ENCODE measurements at places on chromosomes 7 and 10. TPM values are rescaled to one million over a fixed set of nuclear protein-coding genes. Genes with fewer than 3 reads are reported as not detected.

The CLCN1 gene
- not detected for total RNA-seq

The LRIT1 gene
- not detected for total RNA-seq

The PON1 gene
- not detected for total RNA-seq

The WEE2 gene
- not detected for total RNA-seq

The OPN4 gene
- total RNA-seq: not detected

The EEPD1 gene
- 0.61 TPM for total RNA-seq

The C10orf62 gene
- not detected for total RNA-seq

The ADAM22 gene
- total RNA-seq: 1.7 TPM

The NRP1 gene
- 5.0 TPM for total RNA-seq

The LIPN gene
- total RNA-seq: not detected

The MMRN2 gene
- not detected for total RNA-seq

DNA sequence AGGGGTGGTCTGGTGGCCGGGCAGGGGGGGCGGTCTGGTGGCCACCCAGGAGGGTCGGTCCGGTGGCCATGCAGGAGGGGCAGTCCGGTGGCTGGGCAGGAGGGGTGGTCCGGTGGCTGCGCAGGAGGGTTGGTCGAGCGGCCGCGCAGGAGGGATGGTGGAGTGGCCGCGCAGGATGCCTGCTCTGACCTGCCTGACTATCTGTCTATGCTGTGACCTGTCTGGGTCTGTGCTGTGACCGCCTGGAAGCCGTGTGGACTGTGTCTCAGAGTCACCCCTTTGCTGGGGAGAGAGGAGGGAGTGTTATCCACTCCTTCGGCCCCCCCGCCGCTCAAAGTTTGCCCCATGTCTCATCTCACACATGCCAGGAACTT is 113.2 kb downstream of the ACTR3B start:
- DNase-seq: no peak

DNA sequence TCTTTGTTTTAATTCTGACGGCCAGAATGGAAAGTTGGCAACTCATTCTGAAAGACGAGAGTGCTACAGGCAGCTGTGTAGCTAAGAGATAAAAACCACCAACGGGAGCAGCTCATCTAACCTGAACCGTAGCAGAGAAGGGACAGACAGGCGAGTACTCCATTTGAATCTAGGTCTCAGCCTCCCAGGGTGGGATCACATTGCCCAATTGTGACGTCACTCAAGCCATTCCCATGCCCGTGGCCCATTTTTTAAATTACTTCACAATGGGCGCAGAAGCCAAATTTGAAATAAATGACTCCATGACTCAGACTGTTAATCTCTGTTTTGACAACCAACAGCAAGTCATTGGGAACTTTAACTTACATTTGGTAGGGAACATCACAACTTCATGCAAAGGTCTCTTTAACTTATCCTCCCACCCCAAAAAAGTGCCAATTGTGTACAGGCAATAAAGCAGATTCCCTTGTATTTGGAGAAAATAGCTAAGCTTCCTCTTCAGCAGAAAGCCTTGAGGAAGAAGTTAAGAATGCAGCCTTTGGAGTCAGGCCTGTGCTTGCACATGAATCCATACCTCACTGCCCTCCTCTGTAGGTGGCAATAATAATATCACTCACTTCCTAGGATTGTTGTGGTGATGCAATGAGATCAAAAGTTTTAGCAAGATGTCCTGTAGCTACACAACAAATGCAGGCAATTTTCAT is 93.2 kb upstream of the KIF5B start:
- DNase-seq: peak; percentile 80

- no peak for DNase-seq
These were observed 10.6 kb downstream of the VOPP1 start for GRCh38 chr7:55561690-55562089.

DNA sequence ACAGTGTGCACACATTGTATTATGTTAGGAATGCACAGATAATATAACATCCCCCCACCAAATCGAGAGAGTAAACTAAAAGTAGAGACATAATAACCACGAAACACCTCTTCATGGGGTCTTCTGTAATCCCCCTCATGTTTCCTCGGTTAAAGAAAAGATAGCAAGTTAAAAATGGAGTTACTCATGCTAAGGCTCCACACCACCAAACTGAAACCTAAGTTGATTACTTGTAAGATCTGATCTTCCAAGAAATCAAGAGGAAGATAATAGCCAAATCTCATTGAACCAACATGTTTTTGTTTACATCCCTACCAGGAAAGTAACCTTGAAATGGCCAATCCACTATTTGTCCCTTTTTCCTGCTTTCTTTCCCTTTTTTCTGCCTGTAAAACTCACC is 11.7 kb upstream of the ETV1 start:
- no peak for DNase-seq

GRCh38 chr10:130762491-130762890 is 549.0 kb downstream of the TCERG1L start:
- no peak for DNase-seq

- no peak for DNase-seq
These were observed 5.4 kb downstream of the WDR86 start for GRCh38 chr7:151404216-151405011.

- DNase-seq: no peak
These were observed 199.0 kb downstream of the DOCK4 start for GRCh38 chr7:112007185-112007584.

DNA sequence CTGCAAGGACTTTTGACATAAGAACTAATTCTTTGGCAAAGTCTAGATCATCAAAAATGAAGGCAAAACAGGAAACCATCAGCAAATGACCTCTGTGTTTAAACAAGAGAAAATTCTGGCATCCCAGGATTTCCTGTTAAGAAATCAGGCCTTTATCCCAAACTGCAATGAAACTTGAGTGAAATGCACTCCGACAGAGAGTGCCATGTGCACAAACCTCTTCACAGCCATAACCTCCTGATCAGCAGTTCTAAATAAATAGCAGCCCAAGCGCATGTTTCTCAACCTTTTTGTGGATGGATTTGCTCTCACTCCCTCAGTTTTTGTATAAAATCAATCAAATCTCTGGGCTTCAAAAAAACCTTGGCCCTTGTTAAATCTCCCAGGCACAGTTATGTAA is 107.7 kb upstream of the EEPD1 start:
- DNase-seq: no peak

GRCh38 chr7:117401293-117402002 is 25.8 kb downstream of the ASZ1 start:
- DNase-seq: no peak

- no peak for DNase-seq
These were observed 723.6 kb downstream of the INHBA start for GRCh38 chr7:40979296-40979695.

DNA sequence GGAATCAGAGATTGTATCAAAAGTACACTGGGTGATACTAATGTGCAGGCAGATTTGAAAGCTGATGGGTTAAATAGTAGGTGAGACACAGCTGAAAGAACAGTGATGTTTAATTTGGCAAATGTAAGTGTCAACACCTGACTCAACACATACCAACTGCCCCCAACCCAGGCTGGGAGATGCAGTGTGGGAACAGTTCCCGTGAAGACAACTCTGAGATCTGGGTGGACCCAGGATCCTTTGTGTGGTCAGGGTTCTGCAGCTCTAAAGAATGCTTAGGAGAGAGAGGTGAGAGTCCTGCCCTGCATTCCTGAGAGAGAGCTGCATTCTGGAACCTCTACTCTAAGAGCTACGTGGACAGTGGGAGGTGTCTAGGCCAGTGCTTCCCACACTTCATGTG is 479.7 kb downstream of the RPS24 start:
- DNase-seq: peak; percentile 24

DNA sequence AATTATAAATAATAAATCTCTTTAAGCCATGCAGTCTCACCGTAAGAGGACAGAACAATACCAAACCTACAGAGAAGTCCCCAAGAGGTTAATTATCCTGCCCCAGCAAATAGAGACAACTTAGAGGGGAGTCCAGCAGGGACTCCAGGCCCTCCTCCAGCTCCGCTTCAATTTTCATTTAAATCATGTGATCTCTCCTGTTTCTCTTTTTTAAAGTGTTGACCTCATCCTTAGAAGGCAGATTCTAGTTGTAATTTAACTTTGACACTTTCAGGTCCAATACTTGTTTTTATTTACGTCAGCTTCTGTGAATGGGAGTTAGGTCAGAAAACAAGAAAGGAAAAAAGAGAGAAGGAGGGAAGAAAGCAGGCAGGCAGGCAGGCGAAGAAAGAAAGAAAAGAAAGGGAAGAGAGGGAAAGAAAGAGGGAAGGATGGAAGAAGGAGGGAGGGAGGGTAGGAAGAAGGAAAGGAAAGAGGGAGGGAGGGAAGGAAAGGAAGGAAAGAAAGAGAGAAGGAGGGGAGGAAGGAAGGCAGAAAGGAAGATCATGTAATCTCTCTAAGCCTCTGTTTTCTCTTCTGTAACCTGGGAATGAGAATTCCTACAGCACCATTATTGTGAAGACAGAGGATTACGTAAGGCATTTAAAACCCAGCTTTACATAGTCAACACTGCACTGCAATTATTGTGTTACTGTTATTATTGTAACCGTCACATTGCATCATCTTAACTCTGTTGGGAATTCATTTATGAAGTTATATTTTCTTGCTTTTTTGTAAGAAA is 227.7 kb downstream of the SKIDA1 start:
- DNase-seq: no peak

DNA sequence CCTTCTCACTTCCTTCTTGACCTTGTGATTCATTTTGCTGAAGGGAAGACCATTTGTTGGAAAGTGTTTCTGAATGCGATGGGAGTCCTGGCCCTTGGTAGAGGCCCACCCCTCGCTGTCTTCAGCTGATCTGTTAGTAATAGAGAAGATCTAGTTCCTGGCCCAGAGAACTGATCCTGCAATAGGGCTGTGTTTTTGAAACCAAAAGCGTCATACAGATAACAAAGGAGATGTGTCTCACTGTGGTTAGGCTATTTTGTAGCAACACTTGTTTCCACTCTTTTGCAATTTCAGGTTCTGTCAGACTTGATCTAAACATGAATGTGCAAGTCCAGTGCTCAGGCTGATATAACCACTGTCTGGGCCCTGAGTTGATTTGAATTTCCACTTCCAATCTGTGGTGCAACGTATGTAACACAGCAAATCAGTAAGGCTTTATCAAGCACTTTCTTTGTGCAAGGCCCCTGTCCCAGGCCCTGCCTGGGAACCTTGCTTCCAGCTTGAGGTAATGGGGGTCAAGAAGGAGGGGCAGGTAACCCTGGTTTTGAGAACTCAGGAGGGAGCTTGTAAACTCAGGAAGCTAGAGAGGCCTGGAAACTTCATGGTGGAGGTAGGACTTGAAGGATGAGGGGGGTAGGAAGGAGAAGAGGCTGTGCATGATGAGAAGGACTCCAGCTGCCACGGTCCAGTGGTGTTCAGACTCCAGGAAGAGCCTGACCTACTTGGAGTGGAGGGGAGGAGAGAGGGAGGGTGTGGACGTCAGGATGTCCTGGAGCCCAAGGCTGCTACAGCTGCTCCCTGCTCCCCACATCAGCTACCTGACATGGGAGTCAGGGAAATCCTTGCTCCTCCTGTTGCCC is 42.2 kb upstream of the SRGN start:
- DNase-seq: peak; percentile 83

DNA sequence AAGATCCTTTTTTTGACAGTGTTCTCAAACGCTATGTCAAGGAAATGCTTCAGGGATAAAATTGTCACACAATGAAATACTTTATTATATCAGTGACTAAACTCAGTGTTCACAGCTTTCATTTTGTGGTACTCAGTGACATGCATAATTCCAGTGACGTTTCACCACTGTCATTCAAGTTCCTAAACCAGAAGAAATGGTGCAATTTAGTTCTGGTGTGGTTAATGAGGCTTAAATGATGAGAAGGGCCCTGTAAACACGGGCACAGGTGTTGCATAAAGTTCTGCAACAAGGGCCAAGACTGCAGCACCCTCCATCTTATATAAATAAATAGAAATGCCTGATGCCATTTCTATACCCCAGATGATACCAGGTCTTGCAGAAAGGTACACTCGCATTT is 1247.1 kb downstream of the GATA3 start:
- DNase-seq: no peak

- DNase-seq: no peak
These were observed 4.4 kb downstream of the SPRN start for GRCh38 chr10:133420028-133420427.

GRCh38 chr7:79529214-79529880 is 75.9 kb upstream of the MAGI2 start:
- no peak for DNase-seq

DNA sequence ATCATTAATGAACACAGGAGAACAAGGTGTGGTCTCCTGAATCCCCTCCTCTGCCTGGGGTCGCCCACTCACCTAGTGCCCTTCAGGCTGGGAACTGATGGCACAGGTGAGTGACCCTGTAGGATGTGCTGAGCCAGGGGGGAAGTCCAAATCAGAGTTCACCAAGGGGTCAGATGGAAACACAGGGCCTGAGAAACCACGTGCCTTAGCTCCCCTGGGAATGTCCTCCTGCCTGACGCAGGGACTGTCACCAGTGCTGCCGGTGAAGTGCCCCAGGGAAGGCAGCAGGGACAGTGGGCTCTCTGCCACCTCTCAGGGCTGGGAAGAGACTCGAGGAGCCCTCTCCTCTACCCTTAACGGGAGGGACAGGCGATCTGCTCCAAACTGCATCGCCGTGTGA is 5.8 kb upstream of the PYROXD2 start:
- no peak for DNase-seq

DNA sequence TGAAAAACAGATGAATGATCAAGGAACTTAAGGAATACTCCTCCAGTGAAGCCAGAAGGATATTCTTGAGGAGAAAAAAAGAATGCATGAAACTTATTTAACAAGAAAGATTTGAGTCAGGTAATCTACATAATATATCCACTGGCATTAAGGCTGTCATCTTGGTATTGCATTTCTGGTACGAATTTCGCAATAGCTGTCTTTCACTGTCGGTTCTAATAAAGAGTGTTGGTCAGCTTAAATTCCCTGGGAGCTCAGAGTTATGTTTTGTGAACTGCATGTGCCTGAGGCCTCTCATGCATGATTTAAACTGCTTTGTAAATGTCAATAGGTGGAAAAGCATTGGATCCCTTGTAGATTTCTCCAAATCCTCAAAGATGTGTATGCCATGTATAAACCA is 565.3 kb upstream of the GALNT17 start:
- no peak for DNase-seq

DNA sequence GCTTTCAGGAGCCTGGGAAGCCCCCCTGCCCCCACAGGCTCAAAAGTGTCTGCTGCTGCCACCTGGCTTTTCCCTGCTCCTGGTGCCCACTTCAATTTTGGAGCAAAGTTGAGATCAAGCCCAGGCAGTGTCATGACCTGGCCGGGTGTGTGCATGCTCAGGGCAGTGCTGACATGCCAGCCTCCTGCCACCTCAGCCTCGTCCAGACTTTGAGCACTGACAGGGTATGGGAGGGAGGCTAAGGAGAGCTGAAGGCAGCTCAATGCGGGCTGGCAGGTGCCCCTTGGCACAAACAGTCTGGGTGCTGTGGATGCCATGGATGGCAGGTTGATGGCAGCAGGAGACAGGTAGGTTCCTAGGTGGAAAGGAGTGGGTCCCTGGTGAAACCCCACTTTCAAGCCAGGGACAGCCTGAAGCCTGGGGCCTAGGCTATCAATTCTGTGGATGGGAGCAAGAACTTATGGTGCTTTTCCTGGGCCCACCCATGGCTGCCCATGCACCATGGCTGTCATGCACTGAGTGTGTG is 12.3 kb upstream of the ECHDC3 start:
- DNase-seq: no peak

Data from activated CD4-positive, alpha-beta T cell treated with anti-CD3 and anti-CD28 coated beads, Interleukin-2, amount 10 ng/mL, durations not matched to agents 24 days and 14 days (primary cell).